ENCODE measurements at places on chromosomes 3 and 15.
A peak's percentile ranks its signal among the peaks of the same experiment; 100 is the strongest.

- DNase-seq, result no peak
Observed at GRCh38 chr3:187773233-187774184, 28.2 kb upstream of the BCL6 start.

DNA sequence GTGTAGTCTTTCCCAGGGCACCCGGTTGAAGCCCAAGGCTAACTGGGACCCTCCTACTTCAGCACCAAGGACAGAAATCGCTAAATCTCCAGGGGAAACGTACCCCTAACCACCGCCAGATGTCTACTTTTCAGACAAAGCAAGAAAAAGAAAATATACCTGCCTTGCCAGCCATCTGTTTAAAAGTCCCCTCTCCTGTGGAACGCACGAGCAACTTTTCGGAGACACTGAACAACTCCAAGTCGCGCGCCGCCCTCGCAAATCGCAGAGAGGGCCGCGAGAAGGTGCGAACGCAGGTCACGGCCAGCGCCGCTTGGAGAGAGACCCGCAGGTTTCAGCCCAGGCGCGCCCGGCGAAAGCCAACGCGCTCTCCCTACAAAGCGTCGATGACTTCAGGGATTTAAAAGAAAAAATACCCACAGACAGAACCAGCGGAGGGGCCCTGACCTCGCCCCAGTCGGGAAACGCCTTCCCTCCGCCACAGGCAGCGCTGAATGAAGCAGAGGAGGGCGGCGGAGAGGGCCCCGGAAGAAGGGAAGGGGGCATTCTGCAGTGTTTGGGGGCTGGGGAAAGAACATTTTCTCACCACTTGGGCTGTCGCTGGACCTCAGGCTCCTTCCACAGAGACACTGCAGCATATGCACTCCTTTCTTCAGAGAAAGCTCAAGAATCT, 213.1 kb downstream of the FGF12 start:
- peak; percentile 53 for DNase-seq

GRCh38 chr15:63310646-63311045, 33.2 kb downstream of the APH1B start:
- no peak for DNase-seq

- no peak for DNase-seq
Observed at GRCh38 chr3:42655980-42656679, 2.6 kb downstream of the ZBTB47 start.

GRCh38 chr15:70266412-70267121, 168.8 kb upstream of the TLE3 start:
- DNase-seq, result no peak

DNA sequence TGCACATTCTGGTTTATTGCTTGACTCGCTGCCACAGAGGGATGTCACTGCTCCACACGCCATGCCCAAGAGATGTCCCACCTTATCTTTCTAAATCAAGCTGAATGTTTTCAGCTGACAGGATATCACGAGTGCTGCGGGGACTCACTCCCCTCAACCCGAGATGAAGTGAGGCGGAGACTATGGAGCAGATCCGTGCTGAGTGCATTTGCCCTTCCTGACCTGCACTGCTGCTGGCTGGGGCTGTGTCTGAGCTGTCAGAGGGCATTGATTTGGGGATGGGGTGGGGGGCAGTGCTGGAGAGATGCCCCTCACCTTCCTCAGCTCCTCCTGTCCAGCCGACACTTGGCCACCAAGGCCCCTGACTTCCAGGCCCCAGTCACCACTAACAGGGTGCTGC, 40.5 kb upstream of the CSPG4 start:
- no peak for DNase-seq

DNA sequence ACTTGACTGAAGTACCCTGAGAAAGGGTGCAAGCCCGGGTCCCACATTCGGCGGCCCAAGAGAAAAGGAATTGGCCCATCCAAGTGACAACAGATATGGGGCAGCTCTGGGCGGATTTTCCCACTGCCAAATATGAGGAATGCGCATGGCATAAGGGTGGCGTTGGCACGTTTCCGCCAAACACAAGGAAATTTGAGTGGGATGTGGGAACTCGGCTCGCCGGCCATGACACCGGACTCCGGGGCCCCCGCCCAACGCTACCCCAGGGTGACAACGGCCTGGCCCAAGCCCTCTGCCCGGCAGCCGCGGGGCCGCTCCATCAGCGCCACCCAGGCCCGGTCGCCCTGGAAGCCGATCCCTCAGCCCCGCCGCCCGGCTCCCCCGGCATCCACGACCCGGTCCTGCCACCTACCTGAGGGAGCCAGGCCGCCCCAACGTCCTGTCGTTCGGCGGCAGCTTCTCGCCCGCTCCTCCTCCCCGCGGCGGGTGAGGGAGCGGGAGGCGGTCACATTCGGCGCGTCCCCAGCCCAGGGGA, 449 bp downstream of the RAF1 start:
- peak; percentile 73 for DNase-seq

DNA sequence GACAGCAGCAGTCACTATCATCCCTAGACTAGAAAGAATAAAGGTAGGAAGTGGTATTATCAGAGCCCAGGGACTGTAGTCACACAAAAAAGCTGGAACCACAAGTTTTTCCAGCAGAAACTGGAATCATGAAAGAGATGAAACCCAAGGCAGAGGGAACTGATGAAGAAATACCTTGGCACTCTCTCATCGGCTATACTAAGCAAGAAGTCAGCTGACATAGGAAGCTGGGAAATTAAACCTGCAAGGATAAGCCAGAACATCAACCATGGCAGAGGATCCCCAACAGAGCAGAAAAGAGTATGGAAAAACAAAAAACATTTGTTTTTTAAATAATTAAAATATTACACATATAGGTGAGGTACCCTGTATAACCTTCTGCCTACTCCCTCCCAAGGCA, 86.5 kb downstream of the AQR start:
- DNase-seq, result no peak

GRCh38 chr3:34504775-34505174, 706.3 kb downstream of the PDCD6IP start:
- DNase-seq, result no peak

- DNase-seq, result no peak
Observed at GRCh38 chr3:14145670-14146380, 21.0 kb downstream of the TMEM43 start.

DNA sequence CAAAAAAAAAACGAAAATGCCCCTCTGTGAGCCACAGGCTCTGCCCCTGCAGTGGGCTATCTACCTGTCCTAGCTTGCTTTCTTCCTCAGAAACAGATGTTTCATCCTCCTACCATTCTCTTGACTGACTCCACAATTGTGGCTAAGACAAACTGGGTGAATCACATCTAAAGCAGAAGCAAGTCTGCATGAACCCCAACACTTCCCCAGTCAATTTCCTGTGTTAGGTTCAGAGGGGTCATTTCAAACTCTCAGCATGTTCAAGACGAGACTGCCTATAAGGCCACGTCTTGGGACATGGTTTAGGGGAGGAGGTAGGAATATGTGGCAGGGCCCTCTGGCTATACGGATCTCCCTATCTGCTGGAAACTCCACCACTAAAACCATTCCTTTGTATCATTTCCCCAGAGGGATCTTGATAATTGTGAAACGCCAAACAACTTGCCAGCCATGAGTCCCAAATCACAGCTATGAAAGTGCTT, 28.6 kb upstream of the ANKDD1A start:
- no peak for DNase-seq

GRCh38 chr3:159974-160373, 36.6 kb upstream of the CHL1 start:
- no peak for DNase-seq

GRCh38 chr3:10248184-10248983, at the start of gene TATDN2:
TSS of gene TATDN2 (plus strand) at chr3:10248459. CDS start at chr3:10249201, 742 bp downstream.
- peak; percentile 98 for DNase-seq

- no peak for DNase-seq
Observed at GRCh38 chr3:172094621-172095557, 55.5 kb downstream of the FNDC3B start.

GRCh38 chr3:48804930-48805329, 42.7 kb downstream of the PRKAR2A start:
- DNase-seq, result no peak

DNA sequence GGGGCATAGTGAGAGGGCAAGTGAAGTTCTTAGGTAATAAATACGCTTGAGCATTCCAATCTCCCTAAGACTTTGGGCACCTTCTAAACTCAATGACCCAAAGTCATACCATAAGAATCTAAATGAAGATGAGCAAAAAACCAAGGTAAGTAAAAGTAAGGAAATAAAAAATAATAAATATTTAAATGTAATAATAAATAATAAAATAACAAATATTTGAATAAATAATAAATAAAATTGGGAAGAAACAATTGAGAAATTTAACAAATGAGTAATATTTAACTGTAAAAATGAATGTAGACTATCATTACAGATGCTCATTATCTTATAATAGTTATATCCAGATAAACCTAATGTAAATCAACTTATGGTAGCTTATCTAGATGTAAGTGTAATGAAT, 391.7 kb downstream of the WDR72 start:
- DNase-seq, result no peak

GRCh38 chr3:133238015-133238414, 161.8 kb upstream of the BFSP2 start:
- no peak for DNase-seq

DNA sequence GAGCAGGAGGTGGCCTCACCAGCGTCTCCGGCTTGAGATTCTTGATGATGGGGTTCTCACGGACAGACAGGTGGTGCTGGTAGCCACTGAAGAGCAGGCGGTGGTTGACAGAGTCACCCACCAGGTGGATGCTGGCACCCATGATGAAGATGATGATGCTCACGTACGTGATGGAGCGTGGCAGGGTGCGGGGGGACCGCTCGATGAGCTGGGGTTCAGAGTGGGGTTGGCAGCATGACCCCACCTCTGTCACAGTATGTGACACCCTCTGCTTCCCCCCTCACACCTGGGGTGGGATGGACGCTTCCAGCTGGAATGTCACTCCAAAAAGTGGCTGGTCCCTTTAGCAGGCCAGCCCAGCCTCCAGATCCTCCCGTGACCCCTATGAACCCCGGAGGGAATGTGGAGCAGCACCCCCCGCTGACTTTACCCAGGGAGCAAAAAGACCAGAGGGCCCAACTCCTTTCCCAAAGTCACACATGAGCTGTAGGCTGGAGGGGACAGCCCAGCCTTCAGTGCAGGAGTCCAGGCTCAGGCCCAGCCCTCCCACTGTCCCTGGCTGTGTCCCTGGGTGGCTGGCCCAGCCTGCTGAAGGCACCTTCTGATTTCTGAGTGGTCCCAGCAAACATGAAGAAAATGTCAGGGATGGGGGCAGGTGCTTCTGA, 6.7 kb upstream of the CALML4 start:
- DNase-seq, result peak; percentile 16

DNA sequence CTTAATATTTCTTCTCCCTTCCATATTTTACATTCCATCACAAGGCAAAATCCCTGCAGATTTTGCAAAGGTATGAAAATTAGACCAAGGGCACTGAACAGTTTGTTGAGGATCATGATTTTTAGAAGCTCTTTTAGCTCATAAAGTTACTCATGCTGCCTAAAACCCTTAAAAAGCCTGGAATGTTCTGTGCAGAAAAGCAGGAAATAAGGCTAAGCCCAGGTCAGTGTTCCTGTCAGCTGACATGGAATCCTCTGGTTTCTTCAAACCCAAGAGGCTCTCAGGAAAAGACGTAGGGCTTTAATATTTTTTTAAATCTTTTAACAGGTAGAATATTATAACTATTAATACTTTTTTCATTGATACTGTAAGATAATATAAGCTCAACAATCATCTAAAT, 8.2 kb downstream of the CBLB start:
- DNase-seq, result no peak

DNA sequence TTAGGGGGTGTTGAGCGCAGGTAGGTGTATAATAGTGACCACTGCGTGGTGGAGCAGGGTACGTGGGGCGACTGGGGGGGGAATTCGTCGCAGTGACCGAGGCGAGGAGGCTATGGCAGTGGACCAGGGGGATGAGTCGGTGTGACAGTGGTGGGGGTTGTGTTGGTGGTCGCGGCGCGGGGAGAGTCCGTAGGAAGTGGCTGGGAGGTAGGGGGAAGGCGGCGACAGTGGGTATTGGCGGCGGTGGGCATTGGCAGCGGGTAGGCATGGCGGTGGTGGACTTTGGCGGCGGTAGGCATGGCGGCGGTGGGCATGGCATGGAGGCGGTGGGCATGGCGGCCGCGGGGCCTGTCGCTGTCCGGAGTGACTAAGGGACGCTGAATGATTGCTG, 739 bp downstream of the SNRPN start:
- peak; percentile 32 for DNase-seq

- DNase-seq, result no peak
Observed at GRCh38 chr3:181613813-181614212, 97.9 kb upstream of the SOX2 start.

DNA sequence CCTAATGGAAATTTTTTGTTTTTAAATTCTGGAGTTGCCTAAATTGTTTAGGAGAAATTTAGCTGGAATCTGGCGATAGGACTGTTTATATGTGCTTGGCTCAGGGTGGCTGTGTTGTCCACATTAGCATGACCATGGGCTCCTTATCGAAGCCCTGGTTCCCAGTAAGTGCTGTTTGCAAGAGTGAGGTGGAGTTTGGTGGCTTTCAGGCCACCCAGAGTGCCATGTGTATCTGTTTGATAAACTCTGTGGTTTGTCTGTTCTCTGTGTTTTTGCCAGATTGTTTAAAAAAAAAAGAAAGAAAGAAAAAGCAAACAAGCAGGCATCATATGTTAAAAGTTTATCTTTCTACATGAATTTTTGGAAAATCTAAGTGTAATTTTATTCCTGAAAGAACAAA, 51.5 kb downstream of the PLCL2 start:
- no peak for DNase-seq

- no peak for DNase-seq
Observed at GRCh38 chr15:32106401-32107381, 76.4 kb downstream of the CHRNA7 start.

DNA sequence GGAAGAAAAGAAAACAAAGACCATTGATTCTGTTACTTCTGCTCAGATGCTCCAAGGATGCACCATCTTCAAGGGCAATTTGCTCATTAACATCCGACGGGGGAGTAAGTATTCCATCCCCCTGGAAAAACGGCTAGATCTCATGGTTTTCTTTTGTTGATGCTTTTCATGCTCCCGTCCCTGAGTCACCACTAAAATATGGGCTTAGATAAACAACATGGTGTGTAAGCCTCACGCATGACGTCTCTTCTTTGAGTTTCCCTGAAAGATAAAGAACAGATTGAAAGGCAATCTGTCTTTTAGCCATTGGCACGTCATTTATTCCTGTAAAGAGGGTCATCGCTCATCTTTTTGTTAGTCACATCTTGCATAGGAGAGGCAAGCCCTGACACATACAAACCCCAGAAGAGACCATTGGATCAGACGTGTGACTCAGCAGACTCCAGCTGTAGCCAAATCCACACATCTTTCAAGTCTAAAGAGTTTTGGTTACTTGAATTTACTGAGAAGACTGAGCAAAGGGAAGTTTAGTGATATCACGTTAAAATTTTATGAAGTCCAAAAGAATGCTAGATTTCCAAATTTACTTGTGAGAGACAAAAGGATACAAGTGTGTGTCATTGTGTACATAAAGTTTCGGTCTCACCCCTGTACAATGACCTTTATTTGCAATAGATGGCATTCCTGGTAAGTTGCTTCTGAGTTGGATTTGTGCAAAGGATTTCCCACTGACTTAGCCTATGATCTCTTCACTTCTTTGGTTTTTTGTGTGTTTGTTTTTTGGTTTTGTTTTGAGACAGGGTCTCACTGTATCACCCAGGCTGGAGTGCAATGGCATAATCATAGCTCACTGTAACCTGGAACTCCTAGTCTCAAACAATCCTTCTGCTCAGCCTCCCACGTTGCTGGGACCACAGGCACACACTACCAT, 110.5 kb downstream of the PGPEP1L start:
- DNase-seq, result no peak

- no peak for DNase-seq
Observed at GRCh38 chr3:55691141-55691540, 204.0 kb upstream of the WNT5A start.

GRCh38 chr15:39188930-39189329, 391.9 kb upstream of the THBS1 start:
- no peak for DNase-seq

GRCh38 chr15:64763021-64763420, 12.4 kb downstream of the RBPMS2 start:
- no peak for DNase-seq

All from D341Med (cell line).